ENCODE measurements at places on chromosomes 1 and 21. TPM values are rescaled to one million over a fixed set of nuclear protein-coding genes. Genes with fewer than 3 reads are reported as not detected.
A peak's percentile ranks its signal among the peaks of the same experiment; 100 is the strongest.

- H3K4me1 ChIP-seq: peaks cover 25% of the 10 kb centered on the region
- peak overlapping the region; percentile 68 for H3K4me3 ChIP-seq
- H3K27ac ChIP-seq: peak overlapping the region; percentile 97
- no peaks in the 10 kb centered on the region for H3K27me3 ChIP-seq
- no peak for DNase-seq
These were observed 885 bp downstream of the AHCYL1 start for GRCh38 chr1:109985247-109986053.

DNA sequence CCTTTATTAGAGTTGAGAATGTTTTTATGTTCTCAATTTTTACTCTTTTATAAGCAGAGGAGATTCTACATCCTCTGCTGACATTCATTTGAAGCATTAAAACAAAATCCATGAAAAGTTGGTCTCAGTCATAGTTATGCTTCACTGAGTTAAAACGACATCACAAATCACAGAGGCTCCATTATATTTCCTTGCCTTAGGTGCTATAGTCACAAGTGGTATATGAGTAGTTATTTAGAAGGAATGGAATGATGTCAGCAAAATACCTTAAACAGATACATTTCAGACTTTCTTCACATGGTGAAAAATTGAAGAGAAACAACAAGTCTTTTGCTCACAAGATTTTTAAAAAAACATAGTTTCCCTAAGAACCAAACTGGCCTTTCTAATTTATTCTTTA, 11.7 kb upstream of the METTL13 start:
- no peaks in the 10 kb centered on the region for H3K4me1 ChIP-seq
- H3K4me3 ChIP-seq: no peak overlapping the region
- H3K36me3 ChIP-seq: no peaks in the 10 kb centered on the region
- no peak overlapping the region for H3K27ac ChIP-seq
- DNase-seq: no peak

DNA sequence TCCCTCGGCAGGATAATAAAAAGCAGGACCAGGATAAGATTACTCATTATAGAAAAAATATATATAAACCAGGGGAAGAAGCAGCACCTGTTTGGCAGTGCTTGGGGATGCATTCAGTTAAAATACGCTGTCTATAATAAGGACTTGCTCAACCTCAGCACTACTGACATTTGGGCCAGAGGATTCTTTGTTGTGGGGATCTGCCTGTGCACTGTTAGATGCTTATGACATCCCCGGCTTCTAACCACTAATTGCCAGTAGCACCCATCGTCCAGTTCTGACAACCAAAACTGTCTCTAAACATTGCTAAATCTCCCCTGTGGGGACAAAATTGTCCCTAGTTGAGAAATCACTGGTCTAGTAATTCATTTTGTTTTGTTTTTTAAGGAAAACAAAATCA, 242.1 kb downstream of the SLC45A1 start:
- no peak overlapping the region for H3K4me3 ChIP-seq
- no peaks in the 10 kb centered on the region for H3K27me3 ChIP-seq
- H3K4me1 ChIP-seq: no peaks in the 10 kb centered on the region

GRCh38 chr1:243786531-243786930, 63.5 kb downstream of the AKT3 start:
- no peak overlapping the region for H3K4me3 ChIP-seq
- peak overlapping the region; percentile 41 for H3K27ac ChIP-seq
- no peaks in the 10 kb centered on the region for H3K36me3 ChIP-seq
- no peaks in the 10 kb centered on the region for H3K27me3 ChIP-seq

The SON gene
- total RNA-seq: 355 TPM

The CLDN17 gene
- total RNA-seq: not detected

GRCh38 chr1:75723989-75724471, 479 bp upstream of the ACADM start:
- peak; percentile 82 for DNase-seq
- peak overlapping the region; percentile 78 for H3K4me3 ChIP-seq
- H3K36me3 ChIP-seq: no peaks in the 10 kb centered on the region
- peak overlapping the region; percentile 96 for H3K27ac ChIP-seq

DNA sequence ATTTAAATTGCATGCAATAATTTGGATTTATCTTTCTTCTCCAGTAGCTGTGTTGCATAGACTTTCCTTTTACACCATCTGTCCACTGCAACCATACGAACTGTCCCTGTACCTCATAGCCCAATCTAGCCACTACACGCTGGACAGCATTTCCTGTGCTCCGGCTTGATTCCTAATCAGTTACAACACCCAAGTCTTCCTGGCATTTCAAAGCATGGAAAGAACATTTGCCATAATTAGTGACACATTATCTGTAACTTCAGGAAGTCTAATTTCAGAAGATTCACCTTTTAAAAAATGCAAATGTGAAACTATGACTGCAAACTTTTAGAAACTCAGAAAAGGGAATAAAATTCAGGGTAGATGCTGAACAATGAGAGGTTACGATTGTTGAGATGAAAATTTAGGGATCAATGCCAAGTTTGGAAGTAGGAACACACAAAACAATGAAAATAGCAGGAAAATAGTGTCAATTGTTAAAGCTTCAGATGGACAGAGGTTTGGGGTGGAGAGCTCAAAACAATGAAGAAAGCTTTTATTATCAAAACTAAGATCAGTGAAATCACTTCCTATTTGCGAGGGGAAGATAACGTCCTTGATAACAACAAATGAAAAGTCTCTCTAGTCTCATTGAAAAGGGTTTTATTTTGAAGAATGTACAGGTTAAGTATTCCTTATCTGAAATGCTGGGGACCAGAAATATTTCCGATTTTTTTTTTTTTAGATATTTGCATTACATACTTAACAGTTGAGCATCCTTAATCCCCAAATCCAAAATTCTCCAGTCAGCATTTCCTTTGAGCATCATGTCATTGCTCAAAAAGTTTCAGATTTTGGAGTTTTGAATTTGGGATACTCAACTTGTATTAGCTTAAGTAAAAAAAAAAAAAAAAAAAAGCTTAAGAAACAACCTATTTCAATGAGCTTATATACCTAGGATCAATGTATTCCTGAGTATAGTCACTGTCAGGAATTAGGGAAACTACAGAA, 107.3 kb downstream of the FNBP1L start:
- no peak overlapping the region for H3K4me3 ChIP-seq
- no peaks in the 10 kb centered on the region for H3K27me3 ChIP-seq
- no peaks in the 10 kb centered on the region for H3K36me3 ChIP-seq
- peak overlapping the region; percentile 20 for H3K27ac ChIP-seq
- no peaks in the 10 kb centered on the region for H3K4me1 ChIP-seq

- peak overlapping the region; percentile 91 for H3K27ac ChIP-seq
- peak overlapping the region; percentile 89 for H3K4me3 ChIP-seq
- no peaks in the 10 kb centered on the region for H3K36me3 ChIP-seq
- H3K4me1 ChIP-seq: no peaks in the 10 kb centered on the region
These were observed 950 bp upstream of the INKA2 start for GRCh38 chr1:111739925-111740765.

DNA sequence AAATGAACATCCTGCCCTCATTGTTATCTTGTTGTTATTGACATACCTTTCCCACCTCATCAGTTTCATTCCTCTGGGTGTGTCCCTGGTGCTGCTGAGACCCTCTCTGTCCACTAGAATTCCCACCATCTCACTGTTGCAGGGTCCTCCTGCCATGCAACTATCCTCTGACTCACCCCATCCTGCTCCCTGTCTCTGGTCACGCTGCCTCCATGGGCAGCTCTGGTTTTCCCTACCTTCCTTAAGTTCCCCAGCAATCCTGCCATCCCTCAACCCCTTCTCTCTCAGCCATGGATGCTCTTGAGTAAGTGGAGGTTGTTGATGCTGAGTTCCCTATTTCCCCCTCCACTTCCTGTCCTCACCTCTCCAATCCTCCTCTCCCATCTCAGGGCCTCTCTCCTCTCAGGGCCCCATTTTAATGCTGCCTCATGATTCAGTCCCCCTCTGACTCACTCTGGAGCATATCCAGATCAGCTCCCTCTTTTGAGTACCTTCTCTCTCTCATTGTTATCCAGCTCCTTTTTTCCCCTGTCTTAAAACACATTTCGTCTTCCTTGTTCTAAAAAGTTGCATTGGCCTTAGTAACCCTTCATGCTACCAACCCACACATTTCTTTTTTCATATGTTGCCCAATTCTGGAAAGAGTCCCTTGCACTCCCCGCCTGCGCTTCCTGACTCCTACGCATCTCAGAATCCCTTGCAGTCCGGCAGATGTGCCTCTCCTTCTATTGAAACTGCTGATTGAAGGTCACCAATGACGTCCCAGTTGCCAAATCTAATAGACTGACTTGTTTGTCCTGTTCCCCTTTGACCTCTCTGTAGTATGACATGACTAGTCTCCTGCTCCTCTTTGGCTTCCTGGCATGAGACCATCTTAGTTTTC, 92.0 kb downstream of the CNIH3 start:
- DNase-seq: no peak
- H3K4me3 ChIP-seq: no peak overlapping the region
- H3K4me1 ChIP-seq: no peaks in the 10 kb centered on the region
- H3K27me3 ChIP-seq: no peaks in the 10 kb centered on the region
- peak overlapping the region; percentile 73 for H3K27ac ChIP-seq

The SPATA45 gene
- total RNA-seq: not detected

DNA sequence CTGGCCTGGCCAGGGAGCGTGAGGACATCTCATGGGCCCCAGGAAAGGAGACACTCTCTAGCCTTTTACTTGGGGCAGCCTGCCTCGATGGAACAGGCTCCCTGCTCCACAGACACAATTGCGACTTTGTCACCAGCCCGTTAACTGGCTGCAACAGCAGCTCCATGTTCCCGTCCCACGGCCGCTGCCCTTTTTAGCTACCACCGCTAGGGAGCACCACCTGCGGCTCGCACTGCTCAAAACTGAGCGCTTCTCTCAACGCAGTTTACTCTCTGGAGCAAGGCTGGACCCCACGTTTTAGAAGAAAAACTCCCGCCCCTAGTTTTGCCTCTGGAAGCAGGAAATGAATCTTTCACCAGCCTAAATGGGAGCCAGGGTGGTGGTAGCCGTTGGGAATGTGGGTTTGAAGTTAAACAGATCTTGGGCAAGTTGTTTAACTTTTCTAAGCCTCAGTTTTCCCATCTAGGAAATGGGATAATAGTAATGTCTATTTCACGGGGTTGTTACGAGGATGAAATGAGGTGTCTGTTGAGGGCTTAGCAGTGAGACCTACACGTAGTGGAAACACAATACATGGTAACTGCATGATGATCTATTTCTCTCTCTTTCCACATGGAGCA, 3.5 kb upstream of the LRRC38 start:
- H3K27me3 ChIP-seq: peaks cover 58% of the 10 kb centered on the region
- H3K36me3 ChIP-seq: no peaks in the 10 kb centered on the region
- no peaks in the 10 kb centered on the region for H3K4me1 ChIP-seq
- no peak overlapping the region for H3K27ac ChIP-seq
- no peak for DNase-seq

- no peak overlapping the region for H3K4me3 ChIP-seq
- H3K27ac ChIP-seq: no peak overlapping the region
- no peaks in the 10 kb centered on the region for H3K36me3 ChIP-seq
- no peaks in the 10 kb centered on the region for H3K27me3 ChIP-seq
- H3K4me1 ChIP-seq: no peaks in the 10 kb centered on the region
- no peak for DNase-seq
These were observed 34.0 kb downstream of the ST6GALNAC5 start for GRCh38 chr1:76901158-76901767.

- no peak overlapping the region for H3K4me3 ChIP-seq
- H3K36me3 ChIP-seq: no peaks in the 10 kb centered on the region
- H3K4me1 ChIP-seq: no peaks in the 10 kb centered on the region
- H3K27ac ChIP-seq: no peak overlapping the region
- no peaks in the 10 kb centered on the region for H3K27me3 ChIP-seq
These were observed 1087.5 kb downstream of the KCNT2 start for GRCh38 chr1:195520757-195521156.

DNA sequence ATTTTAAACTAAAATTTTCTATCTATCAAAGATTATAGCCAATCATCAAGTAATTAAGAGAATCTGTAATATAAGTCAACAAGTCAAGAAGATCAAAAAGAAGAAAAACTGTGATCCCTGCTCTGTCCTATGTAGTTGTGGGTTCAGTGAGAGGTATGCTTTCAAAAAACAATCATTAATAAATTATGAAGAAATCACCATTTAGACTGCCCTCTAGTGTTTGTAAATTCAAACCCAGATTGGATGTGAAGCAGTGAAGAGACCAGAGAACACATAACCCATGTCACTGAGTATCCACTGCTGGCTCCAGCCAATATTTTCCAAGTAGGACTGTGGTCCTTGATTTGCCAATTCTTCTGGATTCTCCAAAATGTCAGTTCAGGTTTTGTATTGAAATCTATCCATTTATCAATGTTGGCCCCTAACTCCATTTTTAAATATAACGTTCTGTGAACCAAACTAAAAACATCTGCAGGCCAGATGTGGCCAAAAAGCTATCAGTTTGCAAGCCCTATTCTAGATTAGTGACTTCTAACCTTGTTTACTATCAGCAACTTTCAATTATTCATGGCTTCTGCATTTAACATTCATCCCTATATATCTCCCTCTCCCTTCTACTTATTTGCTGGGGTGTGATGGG, 467.5 kb upstream of the CXADR start:
- no peaks in the 10 kb centered on the region for H3K27me3 ChIP-seq
- no peak overlapping the region for H3K4me3 ChIP-seq
- no peak for DNase-seq
- H3K4me1 ChIP-seq: no peaks in the 10 kb centered on the region

GRCh38 chr1:55180075-55180670, 35.0 kb downstream of the USP24 start:
- H3K4me3 ChIP-seq: no peak overlapping the region
- no peak overlapping the region for H3K27ac ChIP-seq
- H3K4me1 ChIP-seq: no peaks in the 10 kb centered on the region

DNA sequence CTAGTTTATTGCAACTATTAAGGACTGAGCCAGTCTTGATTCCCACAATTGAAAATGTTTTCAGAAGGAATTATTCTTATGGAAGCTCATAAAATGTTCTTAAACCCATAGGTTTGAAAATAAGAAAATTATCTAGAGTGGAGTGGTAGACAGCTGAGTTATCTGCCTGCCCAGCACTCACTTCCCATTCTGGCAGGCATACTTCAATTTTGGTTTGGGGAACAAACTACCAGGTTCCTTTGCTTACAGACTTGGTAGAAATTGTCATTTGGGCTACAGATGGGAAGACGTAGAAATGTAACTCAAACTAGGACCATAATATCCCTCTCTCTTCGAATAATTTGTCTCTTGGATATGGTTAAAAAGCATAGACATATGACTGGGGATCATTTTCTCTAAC, 18.4 kb downstream of the JUN start:
- no peak overlapping the region for H3K27ac ChIP-seq
- H3K4me1 ChIP-seq: no peaks in the 10 kb centered on the region
- no peaks in the 10 kb centered on the region for H3K27me3 ChIP-seq

Data from breast epithelium (tissue), 4 donors.